ENCODE measurements at places on chromosomes 4 and X.
A peak's percentile ranks its signal among the peaks of the same experiment; 100 is the strongest.

DNA sequence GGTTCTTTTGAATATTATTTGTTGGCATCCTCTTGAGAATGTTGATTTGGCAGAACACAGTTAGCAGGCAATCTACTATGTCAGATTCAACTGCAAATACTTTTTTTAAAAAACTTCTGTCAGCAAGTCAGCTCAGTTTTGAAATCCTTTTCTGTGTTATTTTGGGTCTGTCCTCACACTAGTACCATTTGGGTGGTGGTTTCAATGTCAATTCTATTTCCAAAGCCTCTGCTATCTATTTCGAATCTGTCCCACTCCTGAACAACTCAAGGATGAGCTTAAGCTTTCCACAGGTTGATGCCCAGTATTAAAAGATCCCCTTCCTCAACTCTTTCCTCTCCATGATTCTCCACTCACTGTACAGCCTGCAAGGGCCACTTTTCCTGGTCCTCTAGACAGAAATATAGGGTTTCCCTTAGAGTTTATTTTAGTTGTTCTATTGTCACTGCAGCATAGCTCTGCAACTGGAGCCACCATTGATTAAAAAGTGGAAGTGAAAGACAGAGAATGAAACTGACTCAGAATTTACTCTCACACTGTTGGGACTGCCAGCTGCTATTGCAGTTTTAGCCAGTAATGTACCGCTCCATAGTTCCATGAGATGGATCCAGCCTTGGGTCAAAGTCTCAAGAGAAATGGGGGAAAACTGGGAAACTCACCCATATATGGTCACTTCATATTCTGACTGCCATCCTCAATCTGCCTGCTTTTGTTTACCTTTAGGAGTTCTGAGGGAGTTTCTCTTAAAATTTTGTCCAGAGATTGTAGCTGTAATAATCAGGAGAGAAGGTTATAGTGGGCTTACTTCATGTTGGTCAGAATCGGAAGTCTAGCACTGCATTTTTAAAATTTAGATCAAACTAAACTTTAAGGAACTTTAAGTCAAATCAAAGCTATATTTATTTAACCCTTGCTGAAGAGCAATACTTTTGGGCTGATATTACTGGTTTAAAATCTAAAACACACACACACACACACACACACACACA is 14.6 kb downstream of the HDX start:
- no peak for DNase-seq

- no peak for DNase-seq
Measured at GRCh38 chr4:160848901-160849760, 1314.7 kb downstream of the FSTL5 start.

GRCh38 chr4:15078682-15079642 is 76.7 kb downstream of the CPEB2 start:
- no peak for DNase-seq

- no peak for DNase-seq
Measured at GRCh38 chr4:188246488-188246887, 107.2 kb downstream of the TRIML1 start.

GRCh38 chr4:104412344-104412743 is 82.3 kb downstream of the CXXC4 start:
- no peak for DNase-seq

- no peak for DNase-seq
Measured at GRCh38 chrX:106919932-106920452, at the start of gene CLDN2. TSS of gene CLDN2 (plus strand) at chrX:106920402. CDS start at chrX:106928229, 7,827 bp downstream.

- no peak for DNase-seq
Measured at GRCh38 chr4:81966676-81967075, 407.1 kb downstream of the HNRNPD start.

DNA sequence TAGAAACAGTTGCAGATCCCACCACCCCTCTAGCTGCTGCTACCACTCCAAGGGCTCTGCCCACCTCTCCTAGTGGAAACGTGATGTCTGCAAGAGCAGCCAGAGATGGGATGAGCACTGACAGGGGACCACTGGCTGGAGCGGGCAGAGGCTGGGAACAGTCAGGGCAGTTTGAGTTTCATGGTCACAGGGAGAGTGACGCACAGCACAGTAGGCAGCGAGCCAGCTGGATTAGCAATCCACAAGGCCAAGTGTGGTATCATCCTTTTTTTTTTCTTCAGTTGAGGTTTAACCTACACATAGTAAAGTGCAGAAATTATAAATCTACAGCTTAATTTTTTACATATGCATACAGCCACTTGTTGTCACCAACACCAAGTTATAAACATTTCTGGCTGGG is 6.4 kb upstream of the SCML2 start:
- no peak for DNase-seq

DNA sequence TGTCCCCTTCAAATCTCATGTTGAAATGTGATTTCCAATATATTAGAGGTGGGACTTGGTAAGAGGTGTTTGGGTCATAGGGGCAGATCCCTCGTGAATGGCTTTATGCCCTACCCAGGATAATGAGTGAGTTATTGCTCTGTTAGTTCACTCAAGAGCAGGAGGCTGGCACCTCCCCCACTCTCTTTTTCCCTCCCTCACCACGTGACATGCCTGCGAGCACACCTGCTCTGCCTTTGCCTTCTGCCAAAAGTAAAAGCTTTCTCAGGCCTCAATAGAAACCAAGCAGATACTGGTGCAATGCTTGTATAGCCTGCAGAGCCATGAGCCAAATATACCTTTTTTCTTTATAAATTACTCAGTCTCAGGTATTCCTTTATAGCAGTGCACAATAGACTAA is 286.3 kb upstream of the UGT8 start:
- DNase-seq = no peak

DNA sequence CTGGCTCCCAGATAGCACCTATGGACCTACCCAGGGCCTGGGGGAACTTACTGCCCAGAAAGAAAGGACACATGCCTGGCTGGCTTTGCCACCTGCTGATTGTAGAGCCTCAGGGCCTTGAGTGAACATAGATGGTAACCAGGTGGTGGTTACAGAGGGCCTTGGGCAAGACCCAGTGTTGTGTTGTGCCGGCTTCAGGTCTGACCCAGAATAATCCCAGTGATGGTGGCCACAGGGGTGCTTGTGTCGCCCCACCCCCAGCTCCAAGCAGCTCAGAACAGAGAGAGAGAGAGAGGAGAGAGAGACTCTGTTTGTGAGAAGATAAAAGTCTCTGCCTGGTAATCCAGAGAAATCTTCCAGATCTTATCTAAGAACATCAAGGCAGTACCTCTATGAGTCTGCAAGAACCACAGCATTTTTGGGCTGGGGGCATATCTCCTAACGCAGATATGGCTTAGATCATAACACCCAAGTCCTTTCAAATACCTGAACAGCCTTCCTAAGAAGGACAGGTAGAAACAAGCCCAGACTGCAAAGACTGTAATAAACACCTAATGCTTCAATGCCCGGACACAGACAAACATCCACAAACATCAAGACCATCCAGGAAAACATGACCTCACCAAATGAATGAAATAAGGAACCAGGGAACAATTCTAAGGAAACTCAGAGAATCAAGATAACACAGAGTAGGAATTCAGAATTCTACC is 16.3 kb upstream of the RP2 start:
- no peak for DNase-seq

DNA sequence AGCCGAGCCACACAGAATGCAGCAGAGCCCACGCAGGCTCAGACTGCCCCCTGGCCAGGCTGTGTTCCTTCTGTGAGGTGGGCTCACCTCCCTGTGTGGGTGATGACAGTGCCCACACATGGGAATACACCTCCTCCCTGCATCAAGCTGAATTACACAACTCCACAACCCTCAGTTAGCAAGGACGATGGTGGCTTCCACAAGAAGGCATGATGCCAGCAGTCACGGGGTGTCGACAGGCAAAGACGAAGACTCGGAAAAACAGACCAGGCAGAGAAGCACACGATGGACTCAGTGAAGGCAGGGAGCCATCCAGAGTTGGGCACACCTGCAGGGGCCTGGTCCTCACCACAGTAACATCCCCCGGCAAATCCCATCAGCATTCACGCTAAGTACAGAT is 12.1 kb downstream of the LETM1 start:
- no peak for DNase-seq

DNA sequence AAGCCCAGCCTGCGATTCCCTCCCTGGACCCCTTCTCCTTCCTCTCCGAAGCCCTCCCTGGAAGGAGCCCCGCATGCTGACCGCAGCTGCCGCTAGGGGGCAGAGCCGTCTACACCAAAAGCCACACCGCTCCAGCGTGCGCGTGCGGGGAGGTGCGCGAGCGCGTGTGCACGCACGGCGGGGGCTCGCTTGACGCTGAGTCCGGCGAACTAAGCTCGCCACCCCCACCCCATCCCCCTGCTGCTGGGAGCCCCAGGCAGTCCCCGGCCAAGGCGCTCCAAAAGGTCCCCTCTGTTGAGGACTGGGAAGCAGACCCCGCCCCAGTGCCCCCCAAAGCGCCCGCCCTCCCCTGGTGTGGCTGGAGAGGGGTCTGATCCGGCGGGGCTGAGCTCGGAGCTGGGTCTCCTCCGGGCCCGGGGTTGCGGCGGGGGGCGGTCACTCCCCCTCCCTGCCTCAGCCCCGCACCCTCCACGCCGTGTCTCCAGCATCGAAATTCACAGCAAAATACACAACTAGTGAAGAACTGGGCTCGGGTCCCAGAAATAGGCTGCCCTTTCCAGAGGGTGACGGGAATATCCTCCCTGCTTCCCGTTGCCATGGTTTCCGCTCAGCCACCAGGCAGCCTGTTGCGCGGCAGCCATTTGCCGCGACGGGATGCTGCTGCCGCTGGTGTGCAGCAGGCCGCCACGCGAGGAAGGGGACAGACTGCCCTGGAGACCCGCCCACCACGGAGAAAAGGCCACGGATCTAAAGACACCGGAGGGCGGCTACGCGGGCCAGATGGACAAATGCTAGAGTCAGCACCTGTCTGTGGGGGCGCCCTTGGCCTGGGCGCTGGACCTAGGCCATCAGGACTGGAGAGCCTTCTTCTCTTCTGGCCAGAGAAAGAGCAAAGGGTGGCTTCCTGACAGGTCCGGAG is 11.2 kb upstream of the CCNQ start:
- DNase-seq = peak; percentile 69
